Cortex of kidney (tissue), 1 donor: ENCODE measurements at places on chromosomes 2 and 18.

GRCh38 chr2:67576991-67577390 lies 179.9 kb downstream of the ETAA1 start:
- DNase-seq, result no peak

DNA sequence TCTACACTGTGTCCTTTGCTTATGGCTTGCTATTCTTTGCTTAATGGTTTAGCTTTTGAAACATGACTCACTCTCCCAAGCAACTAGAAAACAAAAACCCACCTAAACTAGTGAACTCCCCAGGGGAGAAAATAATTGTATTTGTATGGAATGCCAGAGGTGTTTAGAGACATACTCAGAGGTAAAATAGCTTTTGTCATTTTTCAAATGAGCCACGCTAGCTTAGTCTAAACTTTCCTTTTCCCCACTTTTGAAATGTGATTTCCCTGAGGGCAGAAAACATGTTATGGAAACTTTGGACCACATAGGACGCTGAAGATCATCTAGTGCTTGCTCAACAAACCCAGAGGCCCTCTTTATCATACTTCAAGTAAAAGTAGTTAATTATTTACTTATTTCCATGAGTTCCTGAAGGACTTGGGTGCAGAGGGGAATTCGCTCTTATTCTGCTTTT lies 16.5 kb upstream of the CYTIP start:
- no peak for DNase-seq

GRCh38 chr2:104658144-104658835 lies 195.6 kb upstream of the POU3F3 start:
- DNase-seq, result no peak

DNA sequence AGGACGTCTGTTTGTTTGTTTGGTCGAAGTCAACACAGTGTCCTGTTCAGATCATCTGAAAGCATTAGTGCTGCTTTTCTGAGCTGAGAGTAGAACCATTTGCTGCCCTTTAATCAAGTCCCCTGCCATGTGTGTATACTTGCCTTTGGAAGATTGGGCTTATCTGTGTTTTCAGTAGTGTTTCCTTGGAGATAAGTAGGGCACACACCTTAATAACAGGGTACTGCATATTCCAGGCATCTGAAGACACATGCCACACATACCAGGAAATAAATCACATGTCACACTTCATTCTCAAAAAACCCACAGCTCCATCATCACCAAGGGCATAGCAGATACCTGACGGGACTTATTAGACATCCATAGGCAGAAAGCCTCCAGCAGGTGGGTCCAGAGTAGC lies 157.4 kb downstream of the SOX11 start:
- no peak for DNase-seq

DNA sequence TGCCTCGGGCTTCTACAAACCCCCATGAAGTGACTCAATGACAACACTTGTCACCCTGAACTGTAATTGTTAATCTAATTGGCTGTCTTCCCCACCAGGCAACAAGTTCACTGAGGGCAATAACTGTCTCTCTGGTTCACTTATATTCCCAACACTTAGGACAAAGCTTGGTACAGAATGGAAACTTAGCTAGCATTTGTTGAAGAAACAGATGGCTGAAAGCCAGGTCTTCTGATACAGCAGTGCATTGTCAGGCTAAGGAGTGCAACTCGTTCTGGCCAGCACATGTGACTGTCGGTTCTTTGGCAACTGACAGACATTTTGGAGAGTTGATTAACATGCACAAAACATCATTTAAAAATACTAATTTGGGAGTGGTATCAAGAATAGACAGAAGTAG lies 14.6 kb upstream of the DNAJC27 start:
- no peak for DNase-seq

- DNase-seq, result no peak
Measured at GRCh38 chr2:150475479-150476250, 11.8 kb downstream of the RND3 start.
